ENCODE measurements at places on chromosomes 2 and 18.

DNA sequence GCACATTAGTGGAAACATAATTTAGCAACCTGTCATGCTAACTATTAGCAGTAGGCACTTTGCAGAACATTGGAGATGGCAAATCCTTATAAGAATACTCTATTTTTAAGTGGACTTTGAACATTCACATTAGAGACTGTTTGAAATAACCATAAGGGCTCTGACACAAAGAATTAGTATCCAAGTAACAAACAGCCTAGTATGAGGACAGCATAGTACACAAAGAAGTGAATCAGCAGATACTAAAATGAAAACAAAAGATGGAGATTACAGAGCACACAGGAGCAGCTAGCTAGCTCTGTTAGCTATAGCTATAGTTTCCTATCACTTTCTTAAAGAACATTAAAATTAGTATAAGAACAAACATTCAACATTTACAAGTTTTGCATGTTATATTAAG is 256.3 kb upstream of the SPOPL start:
- DNase-seq, result no peak

DNA sequence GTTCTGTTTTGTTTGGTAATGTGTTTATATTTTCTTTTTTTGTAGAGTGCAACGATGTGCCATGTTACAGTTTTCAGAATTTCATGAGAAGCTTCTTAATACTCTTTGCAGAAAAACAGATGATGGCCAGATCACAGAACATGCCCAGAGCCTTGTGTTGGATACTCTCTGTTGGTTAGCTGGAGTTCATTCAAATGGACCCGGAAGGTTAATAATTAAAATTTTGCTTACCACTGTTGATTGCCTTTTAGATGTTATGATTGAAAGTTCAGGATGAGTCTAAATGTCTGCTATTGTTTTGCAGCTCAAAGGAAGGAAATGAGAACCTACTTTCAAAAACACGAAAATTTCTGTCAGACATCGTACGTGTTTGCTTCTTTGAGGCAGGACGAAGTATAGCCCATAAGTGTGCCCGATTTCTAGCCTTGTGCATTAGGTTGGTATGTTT is 85.2 kb downstream of the BIRC6 start:
- DNase-seq, result no peak

- no peak for DNase-seq
Observed at GRCh38 chr2:126496493-126496892, 159.5 kb upstream of the GYPC start.

DNA sequence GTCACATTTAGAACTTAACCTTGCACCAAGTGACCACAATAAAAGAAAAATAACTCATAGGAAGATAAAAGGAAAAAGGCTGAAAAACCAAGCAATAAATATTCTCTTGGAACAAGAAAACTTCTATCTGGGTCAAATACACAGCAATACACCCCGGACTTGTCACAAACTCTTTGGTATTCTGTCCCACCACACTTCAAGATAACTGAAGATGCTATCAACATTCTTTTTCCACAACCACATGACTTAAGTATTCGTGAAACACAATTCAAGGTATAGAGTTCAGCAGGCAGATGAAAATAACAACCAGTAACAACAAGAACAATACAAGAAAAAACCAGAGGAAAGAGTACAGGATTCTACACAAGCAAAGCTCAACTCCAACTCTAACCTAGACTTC is 18.0 kb downstream of the MBD2 start:
- DNase-seq, result no peak

DNA sequence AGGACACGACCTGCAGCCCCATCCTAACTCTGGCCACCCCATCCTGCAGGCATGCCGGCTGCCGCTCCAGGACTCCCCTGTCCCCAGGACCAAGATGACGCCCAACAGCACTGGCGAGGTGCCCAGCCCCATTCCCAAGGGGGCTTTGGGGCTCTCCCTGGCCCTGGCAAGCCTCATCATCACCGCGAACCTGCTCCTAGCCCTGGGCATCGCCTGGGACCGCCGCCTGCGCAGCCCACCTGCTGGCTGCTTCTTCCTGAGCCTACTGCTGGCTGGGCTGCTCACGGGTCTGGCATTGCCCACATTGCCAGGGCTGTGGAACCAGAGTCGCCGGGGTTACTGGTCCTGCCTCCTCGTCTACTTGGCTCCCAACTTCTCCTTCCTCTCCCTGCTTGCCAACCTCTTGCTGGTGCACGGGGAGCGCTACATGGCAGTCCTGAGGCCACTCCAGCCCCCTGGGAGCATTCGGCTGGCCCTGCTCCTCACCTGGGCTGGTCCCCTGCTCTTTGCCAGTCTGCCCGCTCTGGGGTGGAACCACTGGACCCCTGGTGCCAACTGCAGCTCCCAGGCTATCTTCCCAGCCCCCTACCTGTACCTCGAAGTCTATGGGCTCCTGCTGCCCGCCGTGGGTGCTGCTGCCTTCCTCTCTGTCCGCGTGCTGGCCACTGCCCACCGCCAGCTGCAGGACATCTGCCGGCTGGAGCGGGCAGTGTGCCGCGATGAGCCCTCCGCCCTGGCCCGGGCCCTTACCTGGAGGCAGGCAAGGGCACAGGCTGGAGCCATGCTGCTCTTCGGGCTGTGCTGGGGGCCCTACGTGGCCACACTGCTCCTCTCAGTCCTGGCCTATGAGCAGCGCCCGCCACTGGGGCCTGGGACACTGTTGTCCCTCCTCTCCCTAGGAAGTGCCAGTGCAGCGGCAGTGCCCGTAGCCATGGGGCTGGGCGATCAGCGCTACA is 2.1 kb downstream of the GPBAR1 start:
- no peak for DNase-seq

GRCh38 chr18:74377776-74378175 is 62.1 kb downstream of the C18orf63 start:
- no peak for DNase-seq

GRCh38 chr2:145598434-145598833 is 1078.5 kb upstream of the ZEB2 start:
- DNase-seq, result no peak
